HEK293T (cell line): ENCODE measurements at places on chromosomes 5 and 9.

DNA sequence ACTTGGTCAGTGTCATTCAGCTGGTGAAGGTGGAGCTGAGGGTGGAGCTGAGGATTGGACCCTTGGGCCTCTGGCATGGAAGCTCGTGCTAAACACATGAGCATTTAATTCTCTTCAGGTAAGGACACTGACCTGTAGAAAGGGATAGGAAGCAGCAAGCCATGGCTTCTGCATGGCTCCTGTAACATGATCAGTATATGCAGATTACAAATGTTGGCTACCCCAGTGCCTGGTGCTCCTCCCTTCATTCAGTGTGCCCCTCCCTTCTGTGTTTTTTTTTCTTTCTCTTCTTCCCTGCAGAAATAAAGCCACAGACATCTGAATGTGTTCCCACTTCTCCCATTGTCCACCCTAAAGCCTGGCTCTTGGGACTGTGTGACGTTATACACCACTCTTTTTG, 52.9 kb downstream of the ARHGAP26 start:
- no peak for DNase-seq

- no peak for DNase-seq
Observed at GRCh38 chr5:33317271-33317670, 123.5 kb upstream of the TARS1 start.

GRCh38 chr5:100186181-100186580, 349.0 kb upstream of the FAM174A start:
- DNase-seq, result no peak

GRCh38 chr5:52748590-52748989, 39.1 kb upstream of the ITGA1 start:
- DNase-seq, result no peak

DNA sequence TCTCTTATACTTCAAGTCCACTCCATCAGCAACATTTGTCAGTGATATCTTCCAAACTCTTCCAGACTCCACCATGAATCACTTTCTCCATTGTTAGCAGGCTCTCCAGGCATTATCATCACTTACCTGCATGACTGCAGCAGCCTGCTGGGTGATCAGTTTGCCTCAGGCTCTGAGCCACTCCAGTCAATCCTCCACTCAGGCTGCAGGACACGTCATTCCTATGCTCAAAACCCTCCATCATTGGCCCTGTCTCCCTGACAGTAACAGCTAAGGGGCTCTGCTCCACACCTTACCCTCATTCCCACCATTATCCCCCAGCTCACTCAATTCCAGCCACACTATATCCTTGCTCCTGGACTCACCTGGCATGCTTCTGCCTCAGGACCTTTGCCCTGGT, 10.7 kb downstream of the DIRAS2 start:
- no peak for DNase-seq

- DNase-seq, result no peak
Observed at GRCh38 chr5:39464088-39464487, 39.3 kb upstream of the DAB2 start.

DNA sequence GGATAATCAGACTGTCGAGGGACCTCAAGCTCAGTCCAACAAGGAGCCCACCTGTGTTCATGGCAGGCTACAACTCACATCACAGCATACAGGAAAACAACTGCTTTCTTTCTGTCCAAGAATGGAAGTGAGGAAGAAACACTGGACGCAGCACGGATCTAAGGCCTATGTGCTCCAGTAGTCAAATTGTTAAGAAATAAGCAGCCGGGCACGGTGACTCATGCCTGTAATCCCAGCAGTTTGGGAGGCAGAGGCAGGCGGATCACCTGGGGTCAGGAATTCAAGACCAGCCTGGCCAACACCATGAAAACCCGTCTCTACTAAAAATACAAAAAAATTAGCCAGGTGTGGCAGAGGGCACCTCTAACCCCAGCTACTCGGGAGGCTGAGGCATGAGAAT, 427.8 kb downstream of the BNC2 start:
- DNase-seq, result no peak
